SW 1271 (cell line): ENCODE measurements at places on chromosomes 12 and 14.

DNA sequence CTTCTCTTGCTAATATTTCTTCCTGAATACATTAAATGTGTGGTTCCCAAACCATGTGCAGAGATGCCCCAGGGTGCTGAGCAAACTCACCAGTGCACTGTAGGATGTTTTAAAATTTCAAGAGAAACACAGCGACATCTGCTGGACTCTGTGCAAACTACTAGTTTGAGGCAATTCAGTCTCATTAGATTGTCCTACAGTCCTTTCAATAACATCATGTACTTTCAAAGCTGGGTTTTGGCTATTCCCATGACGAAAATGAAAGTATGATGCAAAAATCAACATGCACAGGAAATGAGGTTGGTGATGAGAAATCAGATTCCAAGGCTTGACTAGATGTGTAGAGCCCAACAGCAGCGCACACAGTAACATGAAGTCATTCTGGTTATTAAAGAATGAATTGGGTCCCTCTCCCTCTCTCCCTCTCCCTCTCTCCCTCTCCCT is 66.3 kb downstream of the CLIP1 start:
- peak; percentile 32 for DNase-seq

- no peak for DNase-seq
Measured at GRCh38 chr14:57875296-57875695, 9.4 kb upstream of the SLC35F4 start.

GRCh38 chr12:26512213-26512612 is 316.8 kb downstream of the SSPN start:
- no peak for DNase-seq

DNA sequence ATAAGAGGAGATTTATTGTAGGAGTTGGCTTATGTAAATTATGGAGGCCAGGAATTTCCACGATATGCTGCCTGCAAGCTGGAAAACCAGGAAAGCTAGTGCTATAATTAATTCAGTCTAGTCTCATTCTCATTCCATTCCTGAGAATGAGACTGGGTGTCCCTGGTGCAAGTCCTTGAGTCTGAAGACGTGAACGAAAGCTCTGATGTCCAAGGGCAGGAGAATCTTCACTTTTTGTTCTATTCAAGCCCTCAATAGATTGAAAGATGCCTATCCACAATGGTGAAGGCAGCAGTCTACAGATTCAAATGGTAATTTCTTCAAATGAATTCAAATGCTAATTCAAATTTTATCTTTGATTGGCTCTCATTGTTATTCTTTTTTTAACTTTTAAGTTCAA is 851.1 kb upstream of the MGAT4C start:
- no peak for DNase-seq

DNA sequence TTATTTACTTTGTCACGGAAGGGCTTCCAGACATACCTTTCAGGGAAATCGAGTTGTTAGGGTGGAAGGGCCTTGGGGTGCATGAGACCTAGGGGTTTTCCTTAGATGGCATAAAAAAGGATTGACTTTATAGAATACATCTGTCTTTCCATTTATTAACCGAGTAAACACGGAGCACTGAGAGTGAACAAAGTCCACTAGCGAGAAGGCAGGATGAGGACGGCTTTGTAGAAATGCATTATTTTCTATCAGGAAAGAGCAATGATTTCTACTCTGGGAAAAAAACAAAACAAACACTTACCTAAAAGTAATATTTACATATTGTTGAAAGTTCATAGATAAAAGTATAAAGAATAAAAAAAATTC is 91.8 kb downstream of the RCOR1 start:
- DNase-seq: no peak
